ENCODE measurements at places on chromosomes 1 and 21.
A peak's percentile ranks its signal among the peaks of the same experiment; 100 is the strongest.

- DNase-seq, result no peak
These were observed 127.8 kb upstream of the NGF start for GRCh38 chr1:115465802-115466363.

DNA sequence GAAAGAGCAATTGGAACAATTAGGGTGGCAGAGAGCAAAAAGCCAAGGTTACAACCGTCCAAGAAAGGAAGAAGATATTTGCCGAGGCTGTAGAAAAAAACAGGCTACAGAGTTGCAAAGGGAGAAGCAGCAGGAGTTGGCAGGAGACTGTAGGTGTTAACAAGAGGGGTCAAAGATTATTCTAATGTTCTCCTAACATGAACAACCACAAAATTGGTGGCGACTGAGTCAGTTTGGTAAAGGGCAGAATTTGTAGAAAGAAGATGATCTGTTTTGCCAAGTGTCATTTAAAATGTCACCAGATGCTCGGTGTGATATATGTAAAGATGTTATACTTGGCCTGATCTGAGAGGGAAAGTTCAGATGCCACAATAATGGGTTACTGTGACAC lies 401 bp upstream of the PRUNE1 start:
- DNase-seq, result no peak

GRCh38 chr1:157004327-157004726 lies 41.2 kb downstream of the ARHGEF11 start:
- no peak for DNase-seq

- DNase-seq, result no peak
These were observed 1.3 kb downstream of the KMO start for GRCh38 chr1:241533326-241534115.

GRCh38 chr21:46211786-46212720 lies 16.5 kb downstream of the LSS start:
- DNase-seq, result no peak

- DNase-seq, result no peak
These were observed 4.3 kb upstream of the FCRL3 start for GRCh38 chr1:157704878-157705277.

- DNase-seq, result no peak
These were observed 85.2 kb downstream of the TBX19 start for GRCh38 chr1:168365719-168366479.

GRCh38 chr21:36321325-36322082 lies 1.5 kb downstream of the MORC3 start:
- no peak for DNase-seq

DNA sequence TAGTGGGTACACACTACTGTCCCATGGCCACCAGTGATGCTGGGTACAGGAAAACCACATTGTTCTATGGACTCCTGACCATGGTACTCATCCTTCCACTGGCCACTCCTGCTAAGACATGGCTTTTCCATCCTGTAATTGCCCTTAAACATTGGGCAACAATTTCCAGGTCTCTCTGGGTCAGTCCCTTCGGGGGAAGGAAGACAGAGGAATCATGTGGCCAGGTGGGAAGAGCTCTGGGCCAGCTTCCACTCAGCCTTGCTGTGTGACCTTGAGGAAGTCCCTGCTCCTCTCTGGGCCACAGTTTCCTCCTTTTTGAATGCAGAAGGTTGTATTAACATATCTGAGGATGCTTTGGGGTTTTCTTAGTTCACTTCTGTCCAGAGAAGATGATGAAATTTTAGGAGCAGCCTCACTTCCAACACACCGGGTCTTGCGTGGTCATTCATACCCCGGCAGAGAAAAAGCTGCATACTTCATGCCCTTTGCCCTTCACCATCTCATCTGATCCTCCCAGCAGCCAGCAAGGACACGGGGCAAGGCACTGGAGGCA lies 50.8 kb downstream of the SRRM1 start:
- DNase-seq, result no peak

DNA sequence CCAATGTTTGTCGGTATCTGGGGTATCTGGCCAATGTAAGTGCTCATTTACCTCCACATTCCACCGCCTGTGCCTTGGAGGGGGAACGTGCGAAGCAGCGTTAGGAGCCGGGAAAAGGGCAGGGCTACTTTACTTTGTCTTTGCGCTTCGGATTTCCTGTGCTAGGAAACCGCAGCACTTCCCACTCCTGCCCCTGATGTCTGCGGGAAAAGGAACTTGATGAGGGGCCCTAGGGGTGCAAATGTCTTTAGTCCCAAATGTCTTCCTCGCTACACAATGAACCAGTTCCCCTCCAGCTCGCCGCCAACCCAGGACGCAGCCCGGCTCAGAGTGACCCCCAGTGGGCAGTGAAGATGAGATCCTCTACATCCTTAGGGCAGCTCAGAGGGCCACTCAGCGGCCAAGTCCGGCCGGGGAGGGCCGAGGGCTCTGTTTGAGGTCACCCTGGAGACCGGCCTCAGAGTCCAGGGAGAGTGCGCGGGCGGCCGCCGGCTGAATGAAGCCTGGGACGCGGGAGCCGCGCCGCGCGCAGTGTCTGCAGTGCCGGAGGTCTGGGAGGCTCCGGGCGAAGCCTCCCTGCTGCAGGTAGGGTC lies at the start of gene DYNLT5:
Gene DYNLT5 (plus strand): TSS at position 460 of the 593 bp plus-strand sequence. CDS start 2,200 bp downstream, outside the sequence.
- DNase-seq, result no peak

- no peak for DNase-seq
These were observed 122.7 kb downstream of the UCHL5 start for GRCh38 chr1:192936313-192937018.

DNA sequence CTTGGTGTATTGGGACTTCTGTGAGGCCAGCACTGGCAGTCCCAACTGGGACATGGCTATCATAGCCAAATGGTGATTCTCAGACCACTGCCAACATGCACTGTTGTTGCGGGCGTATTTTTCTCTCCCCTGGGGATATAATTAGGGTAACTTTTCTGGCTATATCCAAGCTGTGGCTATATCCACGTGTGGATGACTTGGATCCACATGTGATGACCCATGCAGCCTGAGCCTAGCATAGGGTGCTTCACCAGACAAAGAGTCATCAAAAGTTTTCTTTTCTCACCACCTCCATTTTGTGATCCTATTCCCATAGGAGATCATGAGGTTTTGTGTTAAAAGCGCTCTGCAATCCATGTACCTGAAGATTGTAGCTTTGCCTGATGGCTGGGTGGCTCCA lies 51.2 kb upstream of the CSF3R start:
- DNase-seq, result no peak

DNA sequence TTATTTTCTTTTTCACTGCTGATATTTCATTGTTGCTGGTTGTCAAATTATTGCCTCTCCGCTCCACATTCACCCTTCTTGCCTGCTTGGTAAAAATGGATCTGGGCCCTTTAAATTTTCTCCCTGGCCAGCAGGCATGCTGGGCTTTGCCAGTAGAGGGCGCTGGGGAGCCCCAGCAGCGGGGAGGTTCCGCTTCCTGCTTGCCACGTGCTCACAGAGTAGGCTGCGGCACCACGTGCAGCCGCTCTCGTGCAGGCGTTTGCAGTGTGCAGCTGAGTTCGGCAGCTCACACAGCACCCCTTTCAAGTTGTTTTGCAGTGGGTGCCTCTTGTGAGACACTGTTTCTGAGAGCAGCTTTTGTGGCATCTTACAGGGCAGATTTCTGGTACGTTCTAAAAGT lies at the start of gene ACTL8:
Gene ACTL8 (plus strand): TSS at position 214 of the 400 bp plus-strand sequence. CDS start 67,676 bp downstream, outside the sequence.
- no peak for DNase-seq

DNA sequence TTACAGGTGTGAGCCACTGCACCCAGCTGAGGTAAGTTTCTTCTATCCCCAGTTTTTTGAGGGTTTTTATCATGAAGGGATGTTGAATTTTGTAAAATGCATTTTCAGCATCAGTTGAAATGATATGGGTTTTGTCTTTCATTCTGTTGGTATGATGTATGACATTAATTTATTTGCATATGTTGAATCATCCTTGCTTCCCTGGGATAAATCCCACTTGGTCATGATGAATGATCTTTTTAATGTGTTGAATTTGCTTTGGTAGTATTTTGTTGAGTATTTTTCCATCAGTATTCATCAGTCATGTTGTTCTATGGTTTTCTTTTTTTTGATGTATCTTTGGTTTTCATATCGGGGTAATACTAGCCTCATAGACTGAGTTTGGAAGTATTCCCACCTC lies 141.0 kb downstream of the RPS6KC1 start:
- no peak for DNase-seq

GRCh38 chr1:10575616-10576015 lies 100.9 kb downstream of the PEX14 start:
- DNase-seq, result no peak

DNA sequence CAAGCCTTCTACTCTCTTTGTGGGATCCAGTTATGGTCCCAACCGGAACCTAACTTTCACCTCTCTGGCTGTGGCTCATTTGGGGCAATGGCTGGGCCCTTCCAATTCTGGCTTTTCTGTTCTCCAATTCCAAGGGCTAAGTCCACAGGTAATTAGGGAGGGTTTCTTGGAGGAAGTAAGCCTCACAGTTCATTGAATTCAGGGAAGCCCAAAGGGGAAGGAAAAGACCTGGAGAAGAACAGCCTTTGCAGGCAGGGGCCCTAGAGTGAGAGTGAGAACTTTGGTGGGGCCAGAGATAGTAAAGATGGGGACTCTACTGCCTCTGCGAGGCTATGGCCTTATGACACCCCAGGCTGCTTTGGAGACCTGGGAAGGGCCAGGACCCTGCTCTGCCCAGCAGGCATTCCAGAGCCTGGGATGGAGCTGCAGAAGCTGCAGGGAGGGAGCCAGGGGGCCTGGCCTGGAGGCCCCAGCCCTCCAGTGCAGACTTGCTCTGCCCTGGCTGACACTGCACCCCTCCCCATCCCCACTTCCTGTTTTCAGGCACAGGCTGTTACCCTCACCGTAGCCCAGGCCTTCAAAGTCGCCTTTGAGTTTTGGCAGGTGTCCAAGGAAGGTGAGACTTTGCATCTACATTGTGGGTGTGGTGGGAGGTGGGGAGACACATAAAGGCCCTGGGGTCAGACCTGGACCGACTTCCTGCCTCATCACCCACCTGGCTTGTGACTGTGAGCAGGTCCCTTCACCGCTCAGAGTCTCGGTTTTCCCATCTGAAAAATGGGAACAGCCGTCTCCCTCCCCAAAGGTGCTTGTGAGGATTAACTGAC lies 18.9 kb downstream of the LDLRAP1 start:
- peak; percentile 68 for DNase-seq

DNA sequence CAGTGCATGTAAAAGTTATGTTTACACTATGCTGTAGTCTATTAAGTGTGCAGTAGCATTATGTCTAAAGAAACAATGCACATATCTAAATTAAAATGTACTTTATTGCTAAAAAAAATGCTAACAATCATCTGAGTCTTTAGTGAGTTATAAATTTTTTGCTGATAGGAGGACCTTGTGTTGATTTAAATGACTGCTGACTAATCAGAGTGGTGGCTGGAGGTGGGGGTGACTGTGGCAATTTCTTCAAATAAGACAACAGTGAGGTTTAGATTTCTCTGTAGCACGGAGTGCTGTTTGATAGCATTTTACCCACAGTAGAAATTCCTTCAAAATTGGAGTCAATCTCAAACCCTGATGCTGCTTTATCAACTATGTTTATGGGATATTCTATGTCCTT lies 37.0 kb downstream of the HS2ST1 start:
- no peak for DNase-seq

GRCh38 chr1:167673265-167673664 lies 43.2 kb downstream of the RCSD1 start:
- no peak for DNase-seq

DNA sequence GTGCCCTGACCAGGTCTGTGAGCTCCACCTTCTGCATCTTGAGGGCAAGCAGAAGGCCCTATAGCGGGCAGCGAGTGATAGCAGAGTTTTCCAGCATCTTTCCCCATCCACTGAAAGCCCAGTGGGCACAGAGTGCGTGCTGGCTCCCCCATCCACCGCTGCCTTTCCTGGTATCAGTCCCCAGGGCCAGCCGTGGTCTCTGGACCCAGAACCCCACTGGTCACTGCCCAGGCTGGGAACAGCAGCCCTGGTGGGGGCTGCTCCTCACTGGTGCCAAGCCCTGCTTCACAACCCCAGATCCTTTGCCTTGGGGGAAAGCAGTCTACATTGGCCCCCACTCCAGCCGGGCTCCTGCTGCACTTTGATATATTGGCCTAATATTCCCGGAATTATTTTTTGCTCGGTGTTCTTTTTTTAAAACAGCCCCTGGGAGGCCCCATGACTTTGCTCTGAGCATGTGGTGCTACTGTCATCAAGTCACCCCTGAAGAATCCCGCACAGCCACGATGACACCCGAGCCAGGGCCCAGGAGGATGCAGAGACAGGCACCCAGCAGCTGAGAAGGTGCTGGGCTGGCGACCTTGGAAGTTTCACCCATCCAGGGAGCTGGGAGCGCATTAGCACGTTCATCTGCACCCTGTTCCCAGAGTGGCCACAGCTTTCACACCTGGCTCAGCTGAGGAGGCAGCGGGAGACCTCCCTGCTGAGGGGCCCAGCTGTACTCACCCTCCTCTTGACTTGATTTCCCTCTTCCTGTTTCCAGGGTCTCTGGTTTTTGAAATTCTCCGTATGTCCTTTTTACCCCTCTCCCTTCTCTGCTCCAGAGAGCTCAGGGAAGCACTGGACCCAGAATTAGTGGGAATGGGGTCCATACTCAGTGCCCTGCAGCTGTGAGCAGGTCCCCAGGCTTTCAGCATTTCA lies 56.9 kb downstream of the KLHDC7A start:
- DNase-seq, result no peak

DNA sequence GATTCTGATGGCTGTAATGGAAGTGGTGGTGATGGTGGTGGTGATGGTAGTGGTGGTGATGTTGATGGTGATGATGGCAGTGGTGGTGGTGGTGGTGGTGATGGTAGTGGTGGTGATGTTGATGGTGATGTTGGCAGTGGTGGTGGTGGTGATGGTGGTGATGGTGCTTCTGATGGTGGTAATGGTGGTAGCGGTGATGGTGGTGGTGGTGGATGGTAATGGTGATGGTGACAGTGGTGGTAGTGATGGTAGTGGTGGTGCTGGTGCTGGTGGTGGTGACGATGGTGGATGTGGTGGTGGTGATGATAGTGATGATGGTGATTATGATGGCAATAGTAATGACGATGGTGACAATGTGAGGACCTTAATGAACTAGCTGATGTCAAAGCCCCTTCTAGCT lies 35.6 kb upstream of the LRRC3 start:
- DNase-seq, result no peak

DNA sequence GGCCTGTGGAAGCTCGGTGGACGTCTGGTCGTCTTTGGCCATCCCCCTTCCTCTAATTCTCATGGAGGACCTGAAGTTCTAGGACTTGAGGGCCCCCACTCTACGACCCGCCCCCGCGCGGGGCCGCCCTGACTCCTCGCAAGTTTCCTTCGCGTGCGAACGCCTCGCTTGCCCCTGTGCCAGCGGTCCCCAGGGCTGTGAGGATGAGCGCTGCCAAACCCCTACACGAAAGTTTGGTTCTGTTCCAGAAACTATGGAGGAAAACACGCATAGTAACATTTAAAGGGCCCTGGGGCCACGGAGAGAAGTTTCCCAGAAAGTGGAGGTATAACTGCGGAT lies 304 bp upstream of the GNG12 start:
- no peak for DNase-seq

DNA sequence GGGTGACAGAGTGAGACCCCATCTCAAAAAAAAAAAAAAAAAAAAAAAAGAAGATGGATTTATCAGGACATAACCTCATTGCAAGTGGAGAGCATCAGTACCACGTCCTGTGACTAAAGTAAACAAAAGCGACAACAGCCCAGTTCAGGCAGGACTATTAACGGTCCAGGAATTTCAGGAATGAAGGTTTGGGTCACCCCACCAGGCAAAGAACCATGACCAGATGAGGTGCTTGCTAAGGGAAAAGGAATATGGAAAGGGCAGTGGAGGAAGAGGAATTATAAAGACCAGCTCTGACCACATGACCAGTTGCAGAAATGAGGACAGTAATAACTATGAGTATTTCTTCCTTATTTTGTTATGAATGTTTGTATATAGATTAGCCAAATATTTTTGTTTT lies 35.4 kb upstream of the EIF4G3 start:
- DNase-seq, result no peak

GRCh38 chr21:42174173-42174572 lies 44.8 kb upstream of the ABCG1 start:
- no peak for DNase-seq

All from stimulated activated CD4-positive, alpha-beta T cell treated with anti-CD3 and anti-CD28 coated beads, Interleukin-1b, Interleukin-23, amount 100 ng/mL, for 1 hour (primary cell).